ENCODE measurements at places on chromosomes 1 and 21. TPM values are rescaled to one million over a fixed set of nuclear protein-coding genes. Genes with fewer than 3 reads are reported as not detected.

The OPRD1 gene
- not detected for polyA plus RNA-seq

The SPRR1A gene
- not detected for polyA plus RNA-seq

The TPTE gene
- not detected for polyA plus RNA-seq

The PADI1 gene
- not detected for polyA plus RNA-seq

DNA sequence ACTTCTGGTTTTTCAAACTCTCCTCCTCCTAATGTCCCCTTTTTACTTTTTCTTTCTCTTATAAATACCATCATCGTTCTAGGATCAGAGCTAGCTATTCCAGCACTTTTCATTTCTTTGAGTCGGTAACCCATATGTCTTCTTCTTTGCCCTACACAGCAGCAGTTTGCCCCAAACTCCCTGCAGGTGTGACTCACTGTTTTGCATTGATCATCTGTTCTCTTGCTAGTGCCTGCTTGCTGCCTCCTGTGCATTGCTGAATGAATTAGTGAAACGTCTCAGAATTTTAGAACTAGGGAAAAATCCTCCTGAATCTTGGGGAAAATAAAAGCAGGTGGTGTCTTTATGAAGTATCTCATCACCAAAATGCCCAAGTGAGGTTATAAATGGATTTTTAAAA, 21.7 kb downstream of the KCNK2 start:
- DNase-seq, result no peak

- no peak for DNase-seq
Measured at GRCh38 chr1:233868461-233868860, 36.0 kb upstream of the SLC35F3 start.

DNA sequence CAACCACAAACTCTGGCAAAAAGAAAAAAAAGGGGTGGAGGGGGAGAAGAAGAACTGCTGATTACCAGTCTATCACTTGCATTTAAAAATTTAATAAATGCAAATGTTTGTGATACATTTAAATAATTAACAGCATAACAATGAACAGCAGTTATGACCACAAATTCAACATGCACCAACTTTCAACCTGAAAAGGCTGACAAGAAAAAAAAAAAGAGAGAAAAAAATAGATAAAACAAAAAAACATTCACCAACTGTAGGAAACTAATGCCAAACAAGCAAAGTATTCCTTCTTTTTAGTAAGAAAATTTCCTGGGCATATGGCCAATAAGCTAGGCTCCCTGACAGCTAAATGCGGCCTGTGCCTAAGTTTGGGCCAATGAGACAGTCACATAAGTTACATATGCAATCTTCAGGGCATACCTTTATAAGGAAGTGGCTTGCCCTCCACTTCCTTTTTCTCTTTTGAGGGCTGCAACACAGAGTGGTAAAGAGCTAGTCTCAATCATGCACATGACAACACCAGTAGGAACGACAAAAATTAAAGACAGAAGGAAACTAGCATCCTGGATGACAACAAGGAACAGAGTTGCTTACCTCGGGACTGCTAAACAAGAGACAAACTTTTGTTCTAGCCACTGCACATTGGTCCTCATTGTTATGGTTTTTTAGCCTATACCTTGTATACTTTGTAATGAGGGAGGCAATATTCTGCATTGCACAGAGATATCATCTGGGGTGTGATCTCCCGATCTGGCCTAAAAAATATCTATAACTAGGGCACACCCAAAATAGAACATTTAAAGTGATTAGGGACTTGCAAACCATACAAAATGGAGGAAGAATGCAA, 24.2 kb upstream of the PHTF1 start:
- no peak for DNase-seq

- no peak for DNase-seq
Measured at GRCh38 chr1:25090707-25091422, 141.4 kb downstream of the SYF2 start.

DNA sequence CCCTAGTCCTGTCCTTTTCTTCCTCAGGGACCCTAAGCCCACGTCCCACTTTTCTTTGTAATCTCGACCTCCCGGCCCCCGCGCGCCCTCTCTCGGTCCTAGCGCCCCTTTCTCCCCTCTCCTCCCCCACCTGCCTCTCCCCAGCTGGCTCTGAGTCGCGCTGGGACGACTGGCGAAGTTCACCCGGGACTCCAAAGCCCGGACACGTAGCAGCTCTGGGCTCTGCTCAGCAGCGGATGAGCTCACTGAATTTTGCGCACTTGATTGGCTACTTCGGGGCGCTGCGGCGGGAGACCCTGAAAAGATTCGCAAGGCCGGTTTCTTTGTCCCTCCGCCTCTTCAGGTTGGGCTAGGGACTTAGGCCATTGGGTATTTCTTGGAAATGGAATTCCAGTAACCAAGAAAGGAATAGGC, 16.3 kb upstream of the ACKR1 start:
- peak; percentile 80 for DNase-seq

GRCh38 chr1:153277852-153278251, 18.4 kb downstream of the LORICRIN start:
- no peak for DNase-seq

DNA sequence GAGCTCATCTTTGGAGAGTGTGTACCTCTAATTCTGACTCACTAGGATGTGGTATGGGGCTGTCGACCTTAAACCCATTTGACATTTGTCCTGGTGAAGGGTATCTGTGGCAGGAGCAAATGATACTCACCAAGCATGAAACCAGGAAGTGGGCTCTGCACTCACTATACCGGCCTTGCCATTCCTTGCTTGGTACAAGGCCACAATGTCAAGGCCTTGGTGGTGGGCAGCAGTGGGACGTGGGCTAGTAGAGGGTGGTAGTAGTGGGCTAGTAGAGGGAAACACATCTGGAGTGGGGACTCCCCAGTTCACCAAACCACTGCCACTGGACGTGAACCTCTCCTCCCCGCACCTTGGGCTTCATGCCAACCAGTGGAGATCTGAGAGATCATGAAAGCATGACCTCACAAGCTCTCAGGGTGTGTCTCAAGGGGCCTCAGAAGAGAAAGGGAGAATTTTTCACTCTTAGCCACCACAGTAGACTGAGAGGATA, 11.5 kb downstream of the TNFSF4 start:
- DNase-seq, result no peak

DNA sequence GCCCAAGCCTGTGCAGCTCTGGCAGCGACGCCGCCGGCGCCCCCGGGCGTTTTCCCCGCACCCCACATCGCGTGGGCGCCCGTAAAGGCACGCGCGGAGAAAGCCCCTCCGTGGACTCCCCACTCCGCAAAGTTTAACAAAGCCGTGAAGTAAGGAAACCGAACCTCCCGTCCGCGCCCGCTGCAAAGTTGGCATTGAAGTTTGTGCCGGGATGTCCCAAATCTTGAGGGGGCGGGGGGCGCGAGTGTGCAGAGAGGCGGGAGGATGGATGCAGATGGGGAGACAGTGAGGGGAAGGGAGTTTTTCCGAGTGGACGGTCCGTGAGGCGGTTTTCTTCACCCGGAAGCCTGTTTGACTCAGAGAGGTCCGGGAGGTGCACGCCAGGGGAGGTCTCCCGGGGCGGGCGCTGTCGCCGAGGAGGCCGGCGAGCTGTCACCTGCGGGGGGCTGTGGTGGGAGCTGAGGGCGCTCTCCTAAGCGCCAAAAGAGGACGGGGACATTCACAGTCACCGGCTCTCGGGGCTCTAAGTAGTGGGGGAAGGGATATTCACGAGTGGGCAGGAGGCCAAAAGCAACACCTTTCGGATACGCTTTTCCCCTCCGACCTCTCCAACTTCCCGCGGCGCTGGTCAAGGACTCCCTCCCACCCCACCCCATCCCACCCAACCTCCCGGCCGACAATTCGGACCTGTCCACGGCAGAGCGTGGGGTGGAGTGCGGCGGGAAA, 1.3 kb downstream of the WLS start:
- DNase-seq, result peak; percentile 81

DNA sequence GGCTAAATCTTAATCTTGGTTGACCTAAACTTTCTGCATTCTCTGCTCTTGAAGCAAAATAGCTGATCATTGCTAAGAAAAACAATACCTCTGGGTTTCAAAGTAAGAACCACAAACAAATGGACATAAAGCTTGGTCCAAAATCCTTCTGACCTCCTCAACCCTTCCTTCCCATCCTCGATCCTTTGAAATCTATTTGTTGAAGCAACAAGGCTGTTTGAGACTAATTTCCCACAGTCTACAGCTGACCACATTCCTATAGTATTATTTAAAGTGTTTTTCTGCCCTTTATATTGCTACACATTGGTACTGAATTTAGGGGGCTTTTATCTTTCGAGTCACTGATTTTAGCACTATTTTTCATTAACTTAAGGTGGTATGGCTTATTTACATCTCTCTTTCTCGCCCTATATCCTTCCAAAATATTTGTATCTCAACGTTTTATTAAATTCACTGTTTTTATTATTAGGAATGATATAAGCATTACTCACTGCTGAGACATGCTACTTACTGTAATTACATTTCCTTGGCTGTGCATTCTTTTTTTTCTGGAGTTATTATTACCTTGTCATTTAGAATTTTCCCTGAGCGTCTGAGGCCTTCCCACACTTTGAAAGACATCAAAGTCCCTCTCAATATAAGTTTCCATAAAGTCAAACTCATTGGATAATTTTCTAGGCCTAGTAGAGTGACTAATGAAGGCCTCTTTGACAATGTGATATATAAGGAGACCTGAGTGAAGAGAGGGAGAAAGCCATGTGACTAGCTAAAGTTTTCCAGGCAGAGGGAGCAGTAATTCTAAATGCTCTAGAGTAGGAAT, 73.9 kb downstream of the RAB3GAP2 start:
- DNase-seq, result no peak

DNA sequence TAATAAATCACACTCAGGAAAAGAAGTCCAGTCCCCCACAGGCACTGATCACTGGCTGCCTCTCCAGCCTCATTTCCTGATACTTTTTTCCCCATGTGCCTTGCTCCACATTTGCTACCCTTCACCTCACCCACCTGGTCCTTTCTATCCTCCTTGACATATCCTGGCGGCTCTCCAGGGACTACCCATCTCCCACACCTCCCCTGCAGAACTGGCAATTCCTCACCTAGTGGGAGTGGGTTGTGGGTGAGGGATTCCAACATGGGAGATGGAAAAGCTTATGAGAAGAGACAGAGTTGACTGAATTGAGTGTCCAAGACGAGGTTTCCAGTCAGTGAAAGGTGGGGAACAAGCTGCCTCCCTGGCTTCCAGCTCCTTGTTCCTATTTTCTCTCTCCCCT, 69.6 kb downstream of the FCRL5 start:
- no peak for DNase-seq

All from kidney (tissue), 22 donors.